ENCODE measurements at places on chromosomes 7 and 10.

DNA sequence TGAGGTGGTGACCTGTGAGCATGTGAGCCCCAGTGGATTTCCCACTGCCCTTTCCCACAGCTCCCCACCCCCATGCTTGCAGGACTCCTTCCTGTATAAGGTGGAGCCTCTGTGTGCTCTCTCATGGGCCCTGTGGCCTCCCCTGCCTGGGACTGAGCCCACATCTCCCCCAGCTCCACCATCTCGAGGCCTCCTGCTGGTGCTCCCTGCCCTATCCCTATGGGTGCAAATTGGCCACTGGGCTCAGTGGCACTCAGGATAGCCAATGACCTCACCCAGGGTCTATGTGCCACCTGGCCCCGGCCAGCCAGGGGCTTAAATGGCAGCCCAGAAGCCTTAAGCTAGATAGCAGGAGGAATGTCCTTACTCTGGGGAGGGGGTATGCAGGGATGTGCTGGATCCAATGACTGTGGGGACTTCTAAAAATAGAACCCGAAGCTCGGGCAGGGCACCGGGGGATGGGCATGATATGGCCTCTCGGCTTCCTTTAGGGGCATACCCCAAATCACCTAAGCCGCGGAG, 2.0 kb downstream of the LDB3 start:
- no peak for DNase-seq

- peak; percentile 27 for DNase-seq
These were observed 48.4 kb downstream of the TES start for GRCh38 chr7:116258734-116259133.

- peak; percentile 13 for DNase-seq
These were observed at the start of gene CAV2 for GRCh38 chr7:116499168-116500077. CAV2 (plus strand) TSS chr7:116499738; CDS start chr7:116499782, 44 bp downstream.

- DNase-seq = no peak
These were observed 84.7 kb downstream of the CACNA2D1 start for GRCh38 chr7:82358923-82359322.

GRCh38 chr10:63780101-63780500, 258.9 kb downstream of the REEP3 start:
- DNase-seq = no peak

- DNase-seq = no peak
These were observed 144.3 kb downstream of the WNT2 start for GRCh38 chr7:117178600-117178999.

- no peak for DNase-seq
These were observed 4.1 kb upstream of the SGMS1 start for GRCh38 chr10:50627896-50628295.

DNA sequence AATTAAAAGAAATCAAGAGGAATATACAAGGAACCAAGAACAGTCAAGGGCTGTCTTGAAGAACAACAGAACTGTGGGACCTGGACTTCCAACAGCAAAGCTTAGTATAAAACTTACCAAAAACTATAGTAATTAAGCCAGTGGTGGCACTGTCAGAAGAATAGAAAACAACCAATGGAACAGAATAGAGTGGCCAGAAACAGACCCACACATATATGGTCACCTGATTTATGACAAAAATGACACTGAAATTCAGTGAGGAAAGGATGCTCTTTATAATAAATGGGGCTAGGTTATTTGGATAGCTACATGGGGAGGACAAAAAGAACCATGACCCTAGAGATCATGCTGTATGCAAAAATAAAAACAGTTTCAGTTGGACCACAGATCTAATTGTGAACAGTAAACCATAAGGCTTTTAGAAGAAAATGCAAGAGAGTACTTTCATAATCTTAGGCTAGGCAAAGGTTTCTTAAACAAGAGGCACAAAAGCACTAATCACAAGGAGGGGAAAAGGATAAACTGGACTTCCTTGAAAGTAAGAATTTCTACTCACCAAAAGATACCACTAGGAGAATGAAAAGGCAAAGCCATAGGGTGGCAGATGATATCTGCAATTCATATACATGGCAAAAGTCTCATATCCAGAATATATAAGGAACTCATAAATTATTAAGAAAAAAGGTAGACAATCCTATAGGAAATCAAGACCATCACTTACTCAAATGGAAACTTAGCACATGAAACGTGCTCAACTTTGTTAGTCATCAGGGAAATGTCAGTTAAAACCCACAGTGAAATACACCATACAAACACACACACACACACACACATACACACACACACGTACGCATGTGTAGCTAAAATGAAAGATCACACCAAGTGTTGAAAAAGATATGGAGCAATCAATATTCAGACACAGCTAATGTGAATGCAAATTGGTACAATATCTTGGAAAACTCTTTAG, 20.8 kb downstream of the HYCC1 start:
- DNase-seq = no peak

GRCh38 chr10:48501787-48502771, 102.8 kb downstream of the ARHGAP22 start:
- DNase-seq = no peak

GRCh38 chr10:127041552-127041951, 136.3 kb downstream of the DOCK1 start:
- no peak for DNase-seq

GRCh38 chr7:6475433-6476186, 27.9 kb upstream of the DAGLB start:
- no peak for DNase-seq

DNA sequence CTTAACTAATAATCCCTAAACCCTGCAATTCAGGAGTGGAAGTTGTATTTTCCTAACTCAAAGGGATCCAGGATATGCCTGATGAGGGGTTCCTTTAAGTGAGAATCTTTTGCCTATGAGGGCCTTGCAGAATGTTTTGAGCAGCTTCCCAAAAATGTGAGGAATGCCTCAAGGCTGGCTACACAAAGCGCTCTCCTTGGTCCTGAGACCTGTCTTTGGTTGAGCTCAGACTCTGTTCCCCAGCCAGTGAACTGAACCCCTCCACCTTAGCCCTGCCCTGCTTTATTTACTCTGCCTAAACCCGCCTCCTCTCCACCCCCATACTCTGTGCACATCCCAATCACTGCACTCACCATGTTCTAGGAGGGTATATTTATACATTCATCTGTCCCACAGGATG, 108.6 kb downstream of the NRCAM start:
- DNase-seq = no peak

- no peak for DNase-seq
These were observed 17.7 kb upstream of the ZNRF2 start for GRCh38 chr7:30266686-30267085.

DNA sequence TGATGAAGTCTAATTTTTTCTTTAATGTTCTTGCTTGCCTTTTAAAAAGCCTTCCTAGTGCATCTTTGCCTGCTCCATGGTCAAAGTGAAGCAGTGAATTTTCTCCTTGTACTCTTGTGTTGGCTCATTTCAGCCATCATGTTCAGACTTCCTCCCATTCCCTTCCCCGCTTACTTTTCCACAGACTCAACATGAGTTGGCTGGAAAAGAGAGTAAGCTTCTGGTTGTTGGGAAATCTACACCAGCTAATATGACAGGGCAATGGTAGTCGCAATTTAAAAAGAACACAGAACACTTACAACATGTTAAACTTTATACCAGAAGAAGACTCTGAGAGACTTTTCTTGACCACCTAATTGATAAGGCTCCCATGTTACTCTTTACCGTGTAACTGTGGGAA, 24.3 kb upstream of the PDK4 start:
- DNase-seq = no peak

- peak; percentile 50 for DNase-seq
These were observed 113.8 kb downstream of the PRPF18 start for GRCh38 chr10:13700473-13701144.

GRCh38 chr10:88232029-88232895, 350.9 kb downstream of the RNLS start:
- DNase-seq = no peak

DNA sequence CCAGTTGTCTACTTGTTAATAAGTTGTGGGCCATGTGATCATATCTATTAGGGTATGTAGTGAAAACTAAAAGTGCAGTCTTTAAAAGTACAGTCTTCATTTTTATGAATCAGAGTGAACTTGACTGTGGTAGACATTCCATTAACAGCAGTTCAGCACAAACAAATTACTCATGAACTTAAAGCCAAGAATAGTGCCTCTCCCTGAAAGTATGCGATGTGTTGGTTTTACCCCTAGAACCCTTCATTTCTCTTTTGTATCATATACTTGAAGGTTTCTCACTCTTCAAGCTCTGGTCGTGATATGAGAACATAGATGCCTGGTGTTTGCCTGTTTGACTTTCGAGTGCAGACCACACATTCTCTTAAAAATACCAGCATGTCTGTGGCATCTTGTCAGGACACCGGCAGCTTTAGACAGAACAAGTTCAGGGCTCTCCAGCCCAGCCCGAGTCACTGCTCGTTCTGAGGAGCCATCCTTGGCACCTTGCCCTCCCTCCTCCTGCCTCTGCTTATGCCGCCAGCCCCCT, 159.3 kb downstream of the LCOR start:
- no peak for DNase-seq

GRCh38 chr7:81626008-81626407, 143.8 kb downstream of the HGF start:
- DNase-seq = no peak

- no peak for DNase-seq
These were observed 47.9 kb downstream of the MRPL32 start for GRCh38 chr7:42980084-42980483.

GRCh38 chr7:81190997-81191768, 272.3 kb upstream of the SEMA3C start:
- no peak for DNase-seq

DNA sequence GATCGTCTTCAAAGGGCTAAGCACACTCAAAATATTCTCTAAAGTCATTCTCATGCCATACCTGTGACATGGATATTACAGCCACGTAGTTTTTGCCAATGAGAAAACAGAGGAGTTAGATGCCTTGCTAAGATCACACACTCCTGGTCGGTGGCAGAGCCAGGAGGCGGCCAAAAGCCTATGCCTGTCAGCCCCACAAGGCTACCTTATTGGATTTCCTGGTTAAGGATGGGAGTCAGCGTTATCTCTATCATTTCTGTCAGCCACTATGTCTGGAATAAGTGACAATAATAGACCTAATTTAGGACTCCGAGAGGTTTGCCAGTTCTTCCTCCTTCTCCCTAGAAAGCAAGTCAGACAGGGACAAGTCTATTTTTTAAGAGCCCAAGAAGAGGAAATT, 250.8 kb downstream of the TRIL start:
- no peak for DNase-seq

DNA sequence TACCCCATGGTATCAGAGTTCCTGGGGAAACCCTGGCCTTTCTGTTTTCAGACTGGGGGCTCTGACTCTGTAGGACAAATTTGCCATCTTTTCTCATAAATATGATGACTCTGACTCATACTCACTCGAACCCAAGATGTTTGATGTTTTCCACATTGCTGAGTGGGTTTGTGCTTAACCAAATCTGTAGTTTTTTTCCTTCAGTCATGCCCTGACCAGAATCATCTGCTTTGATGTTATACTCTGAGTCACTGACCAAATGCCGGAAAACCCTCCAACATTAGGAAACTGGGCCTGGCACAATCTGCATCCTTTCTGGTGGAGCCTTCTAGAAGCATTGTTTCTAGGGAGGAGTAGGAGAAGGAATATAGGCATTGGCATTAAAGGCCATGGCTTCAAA, 118.7 kb downstream of the C10orf105 start:
- no peak for DNase-seq

DNA sequence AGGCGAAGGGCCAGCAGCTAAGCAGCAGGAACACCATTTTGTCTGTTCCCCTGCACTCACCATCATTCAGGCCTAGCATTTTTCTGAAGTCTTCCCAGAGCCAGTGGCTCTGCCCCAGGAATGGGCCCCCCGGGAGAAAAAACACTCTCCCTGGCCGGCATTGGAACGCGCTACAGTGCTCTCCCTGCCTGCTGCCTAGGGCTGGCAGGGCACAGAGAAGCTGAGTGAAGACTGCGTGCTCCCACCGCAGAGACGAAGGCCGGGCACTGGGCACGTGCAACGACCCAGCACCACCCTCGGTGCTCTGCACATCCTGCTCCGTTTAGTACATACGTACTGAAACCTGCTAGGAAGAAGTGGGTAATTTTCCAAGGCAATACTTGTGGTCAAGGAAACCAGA, 34.4 kb downstream of the HSPA12A start:
- DNase-seq = no peak

DNA sequence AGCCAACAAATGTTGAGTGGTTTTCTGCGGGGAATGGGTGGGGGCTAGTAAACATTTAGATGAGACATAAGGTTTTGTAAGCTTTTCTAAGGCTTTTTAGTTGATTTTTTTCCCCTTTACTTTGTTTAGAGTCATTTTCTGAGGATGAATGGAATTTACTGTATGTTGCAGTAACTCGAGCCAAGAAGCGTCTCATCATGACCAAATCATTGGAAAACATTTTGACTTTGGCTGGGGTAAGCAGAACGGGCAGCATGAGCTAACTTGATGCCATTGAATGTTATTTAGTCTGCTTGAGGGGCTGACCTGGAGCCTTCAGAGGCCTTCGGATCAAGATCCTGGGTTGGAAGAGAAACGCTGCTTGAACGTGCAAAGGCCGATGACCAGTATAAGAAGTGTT, 37.3 kb downstream of the FBH1 start:
- no peak for DNase-seq

DNA sequence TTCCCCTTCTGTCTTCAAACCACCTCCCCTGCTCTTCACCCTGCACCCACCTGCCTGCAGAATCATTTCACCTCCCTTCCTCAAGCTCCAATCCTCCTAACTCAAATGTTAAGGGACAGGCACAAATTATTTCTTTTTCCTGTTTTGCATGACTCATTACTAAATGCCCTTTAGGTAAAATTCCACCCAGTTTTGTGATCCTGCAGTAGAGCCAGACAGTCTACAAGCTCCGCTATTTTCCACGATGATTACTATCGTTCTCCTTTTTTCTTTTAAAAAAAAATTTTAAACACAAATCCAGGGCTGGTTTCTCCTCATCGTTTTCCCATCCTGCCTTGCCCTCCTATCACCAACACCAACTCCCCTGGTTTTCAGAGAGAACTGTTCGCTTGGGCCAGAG, 186.8 kb upstream of the YAE1 start:
- no peak for DNase-seq

GRCh38 chr10:929960-930624, 1.4 kb downstream of the LARP4B start:
- no peak for DNase-seq

DNA sequence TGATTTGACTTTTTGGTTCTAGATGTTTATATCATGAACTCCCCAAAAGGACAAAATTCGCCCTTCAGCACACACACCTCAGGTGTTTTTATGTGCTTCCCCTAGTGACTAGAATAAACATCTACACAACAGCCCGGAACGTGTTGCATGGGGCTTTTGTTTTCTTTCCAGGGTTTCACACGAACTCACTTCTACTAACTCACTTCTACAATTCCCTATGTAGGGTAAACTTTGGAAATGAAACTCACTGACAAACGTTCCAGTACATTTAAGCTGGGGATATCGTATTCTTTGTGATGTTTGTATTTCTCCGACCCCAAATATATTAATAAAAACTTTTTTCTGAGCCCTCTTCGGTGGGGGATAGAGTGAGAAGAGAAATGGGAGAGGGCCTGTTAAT, 1.4 kb downstream of the TRA2A start:
- peak; percentile 80 for DNase-seq

DNA sequence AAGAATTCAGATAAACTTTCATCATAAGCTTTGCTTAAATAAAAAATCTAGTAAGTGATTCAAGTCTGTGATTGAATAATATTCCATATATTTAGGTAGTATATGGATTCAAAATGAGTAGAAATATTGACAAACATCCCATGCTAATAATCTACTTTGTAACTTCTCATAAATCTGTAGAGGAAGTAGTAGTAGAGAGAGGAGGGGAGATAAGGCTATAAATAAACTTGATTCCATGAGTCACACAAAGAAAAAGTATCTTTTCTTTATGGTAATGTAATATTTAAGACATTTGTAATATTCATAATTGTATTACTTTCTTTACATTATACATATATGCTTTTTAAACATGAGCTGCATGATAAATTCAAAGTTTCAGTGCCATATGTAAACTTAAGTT, 25.6 kb upstream of the CD36 start:
- DNase-seq = no peak
